ENCODE measurements at places on chromosomes 7 and 10. TPM values are rescaled to one million over a fixed set of nuclear protein-coding genes. Genes with fewer than 3 reads are reported as not detected.

DNA sequence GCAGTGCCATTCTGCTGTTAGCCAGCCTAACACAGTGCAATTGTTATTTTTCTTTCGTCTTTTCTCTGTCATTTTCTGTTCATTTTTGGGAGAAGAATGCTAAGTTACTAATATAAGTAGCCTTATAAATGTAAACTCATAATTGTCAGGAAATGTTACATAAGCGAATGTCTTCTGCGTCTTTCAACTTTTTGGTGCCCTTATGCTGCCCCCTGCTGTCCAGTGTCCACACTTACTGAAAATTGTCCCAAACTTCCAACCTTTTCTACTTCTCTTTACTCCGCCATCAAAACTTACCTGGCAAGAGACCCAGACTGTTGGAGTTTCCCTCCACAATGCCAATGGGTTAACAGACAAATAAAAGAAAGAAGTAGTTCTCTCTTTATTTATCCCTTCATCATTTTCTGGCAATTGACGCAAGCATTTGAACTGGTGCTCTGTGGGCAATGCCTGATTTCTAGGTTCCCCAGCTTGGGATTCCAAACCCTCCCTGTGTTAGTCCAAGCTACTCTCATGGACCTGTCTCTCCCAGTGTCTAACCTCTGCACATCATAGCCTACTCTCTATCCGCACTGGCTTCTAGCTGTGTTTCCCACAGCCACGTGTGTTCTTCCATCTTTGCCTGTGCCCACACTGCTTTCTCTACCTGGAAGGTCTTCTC, 21.0 kb upstream of the EPC1 start:
- no peak overlapping the region for H3K27ac ChIP-seq
- H3K27me3 ChIP-seq, result no peaks in the 10 kb centered on the region
- no peaks in the 10 kb centered on the region for H3K36me3 ChIP-seq
- H3K4me1 ChIP-seq, result no peaks in the 10 kb centered on the region
- DNase-seq, result peak; percentile 83

SORBS1 gene
- 35.9 TPM for total RNA-seq

AGMO gene
- total RNA-seq, result 0.42 TPM

GRCh38 chr10:20381761-20382160, 515.4 kb downstream of the NEBL start:
- no peaks in the 10 kb centered on the region for H3K4me1 ChIP-seq
- H3K27me3 ChIP-seq, result no peaks in the 10 kb centered on the region
- no peak overlapping the region for H3K4me3 ChIP-seq
- peaks cover 9% of the 10 kb centered on the region for H3K36me3 ChIP-seq
- no peak overlapping the region for H3K27ac ChIP-seq

DNA sequence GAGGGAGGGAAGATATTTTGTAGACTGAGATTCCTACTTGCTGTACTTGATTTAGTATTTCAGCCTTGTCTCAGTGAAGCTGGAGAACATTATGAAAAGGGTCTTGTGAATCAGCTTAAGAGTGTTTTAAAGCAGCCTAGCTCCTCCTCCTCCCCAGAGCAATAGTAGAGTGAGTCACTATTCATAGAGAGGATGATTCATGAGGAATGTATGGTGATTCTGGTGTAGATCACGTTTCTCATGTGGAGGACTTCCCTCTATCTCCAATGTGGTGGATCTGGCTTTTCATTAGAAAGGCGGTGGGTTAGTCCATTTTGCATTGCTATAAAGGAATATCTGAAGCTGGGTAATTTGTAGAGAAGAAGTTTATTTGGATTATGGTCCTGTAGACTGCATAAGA, 340.1 kb upstream of the CHRM2 start:
- H3K4me1 ChIP-seq, result no peaks in the 10 kb centered on the region
- H3K27ac ChIP-seq, result no peak overlapping the region
- no peak overlapping the region for H3K4me3 ChIP-seq
- no peaks in the 10 kb centered on the region for H3K27me3 ChIP-seq
- no peak for DNase-seq

GRCh38 chr10:81843042-81843441, 32.0 kb upstream of the NRG3 start:
- H3K36me3 ChIP-seq, result no peaks in the 10 kb centered on the region
- H3K4me1 ChIP-seq, result peaks cover 13% of the 10 kb centered on the region
- peaks cover 16% of the 10 kb centered on the region for H3K27me3 ChIP-seq
- peak; percentile 45 for DNase-seq
- H3K27ac ChIP-seq, result no peak overlapping the region
- no peak overlapping the region for H3K4me3 ChIP-seq

- DNase-seq, result no peak
- no peaks in the 10 kb centered on the region for H3K4me1 ChIP-seq
- H3K36me3 ChIP-seq, result peaks cover 6% of the 10 kb centered on the region
- H3K27ac ChIP-seq, result no peak overlapping the region
- no peaks in the 10 kb centered on the region for H3K27me3 ChIP-seq
Measured at GRCh38 chr10:68315582-68315981, 16.3 kb upstream of the HNRNPH3 start.

MARVELD1 gene
- total RNA-seq, result 23.7 TPM

DNA sequence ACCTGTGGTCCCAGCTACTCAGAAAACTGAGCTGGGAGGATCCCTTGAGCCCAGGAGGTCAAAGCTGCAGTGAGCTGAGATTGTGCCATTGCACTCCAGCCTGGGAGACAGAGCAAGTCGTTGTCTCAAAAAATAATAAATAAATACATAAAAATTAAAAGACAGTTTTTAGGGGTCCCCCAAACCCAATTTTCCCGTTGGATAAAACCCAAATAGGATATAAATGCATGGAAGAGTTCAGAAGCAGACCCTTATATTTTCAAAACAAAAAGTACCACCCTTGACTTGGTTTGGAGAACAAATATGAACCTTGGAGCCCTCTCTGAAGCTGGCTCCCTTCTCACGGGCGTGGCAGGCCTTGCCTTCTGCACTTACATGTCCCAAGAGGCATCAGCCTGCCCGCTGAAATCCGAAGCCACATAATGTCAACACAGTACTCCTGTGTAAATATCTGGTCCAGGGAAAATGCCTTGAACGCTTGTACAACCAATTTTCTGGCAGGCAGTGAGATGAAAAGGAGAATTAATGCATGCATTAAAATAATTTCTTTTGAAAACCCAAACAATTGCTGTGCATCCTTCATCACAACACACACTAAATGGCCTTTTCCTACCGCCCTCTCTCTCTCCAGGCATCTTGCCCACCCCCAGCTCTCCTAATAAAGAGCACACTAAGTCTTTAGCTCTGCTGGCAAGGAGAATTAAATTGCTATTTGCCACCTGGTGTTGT, 46.4 kb upstream of the PARD3 start:
- no peaks in the 10 kb centered on the region for H3K27me3 ChIP-seq
- DNase-seq, result no peak
- H3K27ac ChIP-seq, result no peak overlapping the region
- H3K36me3 ChIP-seq, result no peaks in the 10 kb centered on the region

SPDYE6 gene
- total RNA-seq, result not detected

DNA sequence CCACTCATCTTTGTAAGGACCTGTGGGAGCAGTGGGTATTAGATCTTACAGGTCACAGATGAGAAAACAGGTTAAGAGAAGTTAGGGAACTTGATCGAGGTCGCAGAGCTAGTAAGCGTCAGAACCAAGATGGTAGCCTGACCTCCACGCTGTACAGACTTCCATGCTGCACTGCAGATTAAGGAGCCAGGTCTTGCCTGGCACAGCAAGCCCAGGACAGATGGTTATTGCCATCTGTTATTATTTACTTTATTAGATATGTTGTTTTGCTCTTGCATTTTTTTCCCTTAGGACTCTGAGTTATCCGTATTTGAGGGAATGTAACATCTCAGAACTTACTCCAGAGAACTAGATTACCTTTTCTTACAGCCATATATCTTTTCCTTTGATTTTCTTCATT, 147.2 kb downstream of the NSUN6 start:
- no peaks in the 10 kb centered on the region for H3K36me3 ChIP-seq
- no peaks in the 10 kb centered on the region for H3K4me1 ChIP-seq
- H3K4me3 ChIP-seq, result no peak overlapping the region

- H3K4me3 ChIP-seq, result no peak overlapping the region
- no peak overlapping the region for H3K27ac ChIP-seq
Measured at GRCh38 chr7:105815576-105815975, 60.8 kb downstream of the ATXN7L1 start.

GRCh38 chr7:47577321-47577919, 4.5 kb downstream of the TNS3 start:
- H3K36me3 ChIP-seq, result no peaks in the 10 kb centered on the region
- no peak for DNase-seq
- H3K4me3 ChIP-seq, result no peak overlapping the region

- H3K36me3 ChIP-seq, result no peaks in the 10 kb centered on the region
- no peaks in the 10 kb centered on the region for H3K27me3 ChIP-seq
- no peak overlapping the region for H3K4me3 ChIP-seq
- peaks cover 9% of the 10 kb centered on the region for H3K4me1 ChIP-seq
- no peak for DNase-seq
Measured at GRCh38 chr7:123674399-123675180, 18.9 kb downstream of the LMOD2 start.

GNG11 gene
- total RNA-seq, result 1.6 TPM

GIMAP7 gene
- not detected for total RNA-seq

GRCh38 chr10:88062385-88062784, 199.0 kb downstream of the PTEN start:
- no peaks in the 10 kb centered on the region for H3K27me3 ChIP-seq
- no peak overlapping the region for H3K4me3 ChIP-seq
- peaks cover 5% of the 10 kb centered on the region for H3K4me1 ChIP-seq

DNA sequence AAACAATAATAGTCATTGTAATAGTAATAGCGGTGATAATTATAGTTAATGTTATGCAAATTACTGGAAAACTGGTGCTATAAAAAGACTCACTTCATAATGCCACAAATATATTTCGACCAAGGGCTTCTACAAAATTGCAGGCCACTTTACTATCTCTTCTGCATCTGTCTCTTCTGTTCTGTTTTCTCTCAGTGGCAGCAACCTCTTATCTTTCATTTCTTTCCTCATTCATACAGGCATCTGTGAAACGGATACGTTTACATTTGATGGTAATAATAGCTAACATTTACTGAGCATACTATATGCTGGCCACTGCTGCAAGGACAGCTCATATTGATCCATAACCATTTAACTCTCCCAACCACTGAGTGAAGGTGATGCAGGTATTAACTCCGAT, 537.4 kb upstream of the PFKP start:
- H3K4me3 ChIP-seq, result no peak overlapping the region
- 0 out of 2 replicates have a peak, but pooled peaks cover 6% of the 10 kb centered on the region for H3K36me3 ChIP-seq
- no peak for DNase-seq
- no peaks in the 10 kb centered on the region for H3K27me3 ChIP-seq
- peaks cover 8% of the 10 kb centered on the region for H3K4me1 ChIP-seq

- no peaks in the 10 kb centered on the region for H3K27me3 ChIP-seq
- peaks cover 15% of the 10 kb centered on the region for H3K4me1 ChIP-seq
- DNase-seq, result no peak
- H3K36me3 ChIP-seq, result no peaks in the 10 kb centered on the region
- H3K27ac ChIP-seq, result no peak overlapping the region
- no peak overlapping the region for H3K4me3 ChIP-seq
Measured at GRCh38 chr10:63283093-63283492, 150.0 kb downstream of the NRBF2 start.

DNA sequence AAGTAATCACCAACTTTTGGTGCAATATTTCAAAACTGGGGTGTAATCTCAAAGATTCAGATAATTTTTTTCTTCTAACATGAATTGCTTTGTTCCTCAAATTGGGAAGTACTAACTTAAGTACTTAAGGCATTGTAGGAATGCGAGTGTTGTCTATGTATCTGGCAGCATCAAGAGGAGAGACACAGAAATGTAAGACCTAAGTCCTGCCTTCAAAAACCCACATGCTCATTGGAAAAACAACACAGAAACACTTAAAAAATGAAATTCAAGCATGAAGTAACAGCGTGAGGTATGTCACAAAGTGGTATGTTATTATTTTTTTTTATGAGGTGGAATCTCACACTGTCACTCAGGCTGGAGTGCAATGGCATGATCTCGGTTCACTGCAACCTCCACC, 288.5 kb downstream of the ZEB1 start:
- no peak for DNase-seq
- H3K27ac ChIP-seq, result no peak overlapping the region
- H3K36me3 ChIP-seq, result no peaks in the 10 kb centered on the region
- no peaks in the 10 kb centered on the region for H3K27me3 ChIP-seq
- no peak overlapping the region for H3K4me3 ChIP-seq

- H3K36me3 ChIP-seq, result no peaks in the 10 kb centered on the region
- H3K27me3 ChIP-seq, result no peaks in the 10 kb centered on the region
- DNase-seq, result no peak
- no peak within 1 kb of the TSS for H3K4me3 ChIP-seq
Measured at GRCh38 chr7:105963038-105963667, at the start of gene CDHR3. TSS of gene CDHR3 (plus strand) at chr7:105963264. CDS start at chr7:105963319, 55 bp downstream.

FFAR4 gene
- total RNA-seq, result not detected

NUB1 gene
- total RNA-seq, result 32.4 TPM

DNA sequence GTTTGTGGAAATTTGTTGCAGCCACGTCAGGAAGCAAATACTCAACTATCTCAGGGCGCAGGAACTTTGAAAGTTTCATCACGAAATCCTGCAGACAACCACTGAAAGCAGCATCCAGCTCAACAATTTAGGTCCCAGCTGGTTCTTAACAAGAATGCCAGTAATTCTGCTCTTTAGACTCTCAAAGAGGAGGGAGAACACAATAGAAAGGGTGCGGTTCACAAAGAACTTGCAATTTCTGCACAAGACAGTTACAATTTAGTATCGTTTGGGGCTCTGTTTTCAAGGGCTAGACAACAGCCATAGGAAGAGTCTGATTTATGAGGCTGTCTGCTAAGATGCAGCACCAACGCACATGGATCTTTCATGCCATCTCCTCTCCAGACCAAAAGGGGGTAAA, 223.1 kb downstream of the FGFR2 start:
- no peaks in the 10 kb centered on the region for H3K27me3 ChIP-seq
- H3K4me3 ChIP-seq, result no peak overlapping the region
- H3K27ac ChIP-seq, result no peak overlapping the region
- peak; percentile 16 for DNase-seq

ZNF239 gene
- 13.8 TPM for total RNA-seq

- H3K27ac ChIP-seq, result peak overlapping the region; percentile 54
- DNase-seq, result peak; percentile 69
- H3K4me1 ChIP-seq, result peaks cover 71% of the 10 kb centered on the region
Measured at GRCh38 chr7:70738151-70738885, 393.6 kb upstream of the GALNT17 start.

- no peak for DNase-seq
- no peaks in the 10 kb centered on the region for H3K27me3 ChIP-seq
- H3K36me3 ChIP-seq, result no peaks in the 10 kb centered on the region
Measured at GRCh38 chr10:88672041-88672440, 7.8 kb downstream of the LIPF start.

SPDYE11 gene
- total RNA-seq, result not detected

DNA sequence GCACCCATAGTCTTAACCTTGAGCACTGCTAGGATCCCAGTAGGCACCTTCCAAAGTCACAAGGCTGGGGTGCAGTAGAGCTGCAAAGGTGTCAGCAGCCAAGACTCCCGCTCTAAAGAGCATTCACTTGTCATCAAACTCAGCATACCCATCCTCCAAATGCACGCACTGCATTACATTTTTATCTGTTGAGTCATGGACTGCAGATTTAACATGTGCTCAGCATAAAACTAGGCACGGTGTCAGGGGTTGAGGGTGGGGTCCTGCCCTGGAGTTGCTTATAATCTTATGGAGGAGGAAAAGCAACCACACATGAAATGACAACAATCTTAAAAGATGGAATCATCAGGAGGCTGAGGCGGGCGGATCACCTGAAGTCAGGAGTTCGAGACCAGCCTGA, 102.6 kb downstream of the PARP12 start:
- no peak for DNase-seq
- no peaks in the 10 kb centered on the region for H3K36me3 ChIP-seq
- H3K27ac ChIP-seq, result no peak overlapping the region

STAG3 gene
- total RNA-seq, result 3.4 TPM

Measured in GM23338 (cell line).